ENCODE measurements at places on chromosomes 12 and 14.
A peak's percentile ranks its signal among the peaks of the same experiment; 100 is the strongest.

DNA sequence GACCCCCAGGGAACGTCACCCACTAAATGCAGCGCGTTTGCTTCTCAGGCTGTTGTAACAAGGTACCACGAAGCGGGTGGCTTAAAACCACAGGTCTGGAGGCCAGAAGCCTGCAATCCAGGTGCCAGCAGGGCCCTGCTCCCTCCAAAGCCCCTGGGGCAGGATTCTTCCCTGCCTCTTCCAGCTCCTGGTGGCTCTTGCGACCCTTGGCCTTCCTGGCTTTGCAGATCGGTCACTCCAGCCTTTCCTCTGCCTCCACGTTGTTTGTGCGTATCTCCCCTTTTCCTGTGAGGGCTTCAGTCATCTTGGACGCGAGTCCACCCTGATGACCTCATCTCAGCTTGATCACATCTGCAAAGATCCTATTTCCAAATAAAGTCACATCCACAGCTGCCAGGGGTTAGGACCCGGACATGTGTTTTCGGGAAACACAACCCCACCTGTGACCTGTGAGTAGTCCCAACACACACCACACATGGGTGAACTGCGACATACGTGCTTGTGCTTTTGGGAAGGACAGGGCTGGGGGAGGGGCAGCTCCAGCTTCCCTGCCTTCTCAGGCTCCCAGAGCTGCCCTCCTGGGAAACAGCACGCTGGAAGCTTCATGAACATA lies 114.5 kb upstream of the NCOR2 start:
- no peak for DNase-seq

GRCh38 chr12:63085120-63085519 lies 65.9 kb downstream of the AVPR1A start:
- no peak for DNase-seq

DNA sequence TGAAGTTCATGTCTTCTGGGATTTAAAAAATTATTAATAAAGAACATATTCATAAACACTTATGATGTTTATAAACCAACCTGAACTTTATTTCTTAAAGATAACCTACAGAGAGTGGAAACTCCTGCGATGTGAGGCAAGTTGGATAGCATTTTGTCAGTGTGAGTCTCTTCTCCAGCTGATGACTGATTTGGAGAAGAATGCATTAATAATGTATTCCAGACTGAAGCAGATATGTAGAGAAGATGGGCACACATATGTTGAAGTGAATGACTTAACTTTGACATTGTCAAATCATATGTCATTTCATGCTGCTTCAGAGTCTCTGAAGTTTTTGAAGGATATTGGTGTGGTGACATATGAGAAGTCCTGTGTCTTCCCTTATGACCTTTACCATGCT lies 7.3 kb downstream of the HELB start:
- DNase-seq: no peak

DNA sequence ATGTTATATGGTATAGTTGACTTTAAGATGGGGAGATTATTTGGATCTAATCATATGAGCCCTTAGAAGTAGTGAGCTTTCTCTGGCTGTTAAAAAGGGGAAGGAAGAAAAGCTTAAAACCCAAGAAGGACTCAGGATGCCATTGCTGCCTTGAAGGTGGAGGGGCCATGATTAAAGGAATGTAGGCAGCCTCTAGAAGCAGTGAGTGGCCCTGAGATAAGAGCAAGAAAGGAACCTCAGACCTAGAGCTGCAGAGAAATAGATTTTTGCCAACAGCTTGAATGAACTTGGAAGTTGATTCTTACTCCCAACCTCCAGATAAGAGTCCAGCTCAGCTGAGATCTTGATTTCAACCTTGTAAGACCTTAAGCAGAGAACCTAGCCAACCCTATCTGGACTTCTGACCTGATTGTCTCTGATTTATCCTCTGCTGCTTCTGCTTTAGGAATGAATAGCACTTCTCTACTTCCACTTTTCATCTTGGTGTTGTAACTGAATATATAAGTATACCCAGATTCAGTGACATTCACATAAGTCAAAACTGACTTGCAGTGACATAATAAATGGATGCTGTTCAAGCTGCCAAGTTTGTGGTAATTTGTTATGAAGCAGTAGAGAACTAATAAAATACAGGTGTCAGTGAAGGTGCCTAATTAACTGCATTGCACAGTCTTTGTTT lies 33.5 kb downstream of the RAD51B start:
- no peak for DNase-seq

DNA sequence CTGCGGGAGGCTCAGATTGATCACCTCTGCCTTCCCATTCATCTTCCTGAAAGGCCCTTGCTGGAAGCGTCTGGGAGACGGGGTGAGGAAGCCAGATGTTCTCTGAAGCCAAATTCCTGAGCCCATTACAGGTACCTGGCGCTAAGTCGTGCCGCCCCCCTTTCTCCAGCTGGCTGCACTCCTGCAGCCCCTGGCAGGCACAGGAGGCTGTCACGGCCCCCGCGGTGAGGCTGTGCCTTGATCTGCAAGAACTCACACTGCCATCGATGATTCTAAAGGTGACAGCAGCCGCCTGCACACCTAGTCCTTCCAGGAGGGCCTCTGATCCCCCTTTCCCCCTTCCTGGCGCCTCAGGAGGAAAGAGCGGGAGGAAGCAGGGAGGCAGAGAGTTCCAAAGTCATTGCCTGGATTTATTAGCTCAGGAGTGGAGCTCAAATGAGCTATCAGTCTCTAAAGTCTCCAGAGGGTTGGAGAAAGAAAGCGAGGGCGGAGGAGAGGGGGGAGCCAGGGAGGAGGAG lies 106.9 kb downstream of the RFLNA start:
- DNase-seq: no peak

DNA sequence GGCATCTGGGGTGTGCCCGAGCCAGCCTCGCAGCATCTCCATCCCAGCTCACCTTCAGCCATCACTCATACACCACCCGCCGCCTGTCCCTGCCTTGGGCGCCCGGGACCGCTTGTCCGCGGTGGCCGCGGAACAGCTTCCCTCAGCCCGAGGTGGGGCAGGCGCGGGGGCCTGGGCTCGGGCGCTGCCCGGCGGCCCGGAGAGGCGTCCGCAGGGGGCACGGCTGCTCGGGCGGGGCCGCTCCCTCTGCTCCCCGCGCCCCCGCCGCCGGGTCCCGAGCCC lies 430 bp downstream of the SLC41A2 start:
- no peak for DNase-seq

- DNase-seq: no peak
Measured at GRCh38 chr12:9948606-9949296, 16.6 kb upstream of the CLEC2A start.

DNA sequence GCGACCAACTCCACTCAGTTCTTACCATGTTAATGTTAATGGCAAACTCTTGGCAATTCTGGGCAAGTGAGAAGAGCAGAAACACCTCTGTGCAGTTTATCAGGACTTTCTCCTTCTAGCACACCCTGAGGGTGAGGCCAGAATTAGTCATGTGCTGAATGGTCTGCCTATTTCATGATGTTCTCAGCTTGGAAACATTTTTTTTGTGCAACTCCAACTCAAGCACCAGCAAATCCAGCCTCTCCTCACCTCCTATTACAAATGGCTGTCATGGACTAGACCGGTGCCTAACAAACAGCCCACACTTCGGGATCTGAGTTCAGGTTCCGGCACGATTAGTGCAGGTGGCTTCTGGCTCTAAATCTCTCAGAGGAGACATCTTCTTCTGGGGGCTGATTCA lies 246.0 kb downstream of the ZFP36L1 start:
- DNase-seq: no peak

- no peak for DNase-seq
Measured at GRCh38 chr12:4171742-4172141, 101.8 kb upstream of the CCND2 start.

- no peak for DNase-seq
Measured at GRCh38 chr14:103022002-103022684, 35.2 kb downstream of the CDC42BPB start.

- no peak for DNase-seq
Measured at GRCh38 chr14:71492346-71492745, 439.9 kb upstream of the RGS6 start.

GRCh38 chr14:71001742-71002141 lies 94.5 kb downstream of the PCNX1 start:
- no peak for DNase-seq

- DNase-seq: no peak
Measured at GRCh38 chr12:67370979-67371378, 101.8 kb downstream of the CAND1 start.

DNA sequence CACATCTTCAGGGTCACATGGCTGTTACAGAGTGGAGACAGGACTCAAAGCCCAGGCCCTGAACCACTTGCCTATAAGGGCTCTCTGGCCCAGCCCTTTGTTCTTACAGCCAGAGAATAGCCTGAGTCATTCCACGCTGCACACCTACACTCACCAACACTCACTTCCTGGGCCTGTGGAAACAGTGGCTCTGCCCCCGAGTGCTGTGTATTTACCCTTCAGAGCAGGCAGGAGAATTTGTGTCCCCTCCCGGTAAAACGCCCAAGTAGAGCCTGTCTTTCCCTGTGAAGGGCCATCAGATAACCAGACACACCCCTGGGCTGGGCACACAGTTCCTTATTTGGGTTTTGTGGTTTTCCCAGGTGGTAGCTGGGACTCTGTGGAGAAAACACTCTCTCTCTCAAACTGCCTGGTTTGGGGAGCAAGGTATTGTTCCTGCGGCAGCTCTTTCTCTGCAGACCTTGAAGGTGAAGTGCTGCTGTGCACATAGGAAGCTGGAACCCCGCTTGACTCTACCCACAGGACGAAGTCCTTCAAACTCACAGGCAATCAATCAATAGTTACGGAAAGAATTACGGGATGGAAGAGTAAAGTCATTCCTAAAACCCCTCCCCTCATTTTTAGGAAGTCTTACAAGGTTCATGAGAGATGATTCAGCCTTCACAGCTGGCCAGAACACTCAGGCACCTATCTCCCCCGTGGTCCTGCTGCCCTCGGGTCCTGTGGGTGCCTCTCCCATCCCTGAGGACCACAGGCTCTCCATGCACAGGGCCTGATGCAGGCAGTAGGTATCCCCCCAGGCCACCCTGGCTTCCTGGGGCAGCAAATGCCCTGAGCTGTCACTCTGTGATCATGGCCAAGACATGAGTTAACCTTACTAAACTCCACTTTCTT lies 20.3 kb downstream of the FIGNL2 start:
- DNase-seq: no peak

DNA sequence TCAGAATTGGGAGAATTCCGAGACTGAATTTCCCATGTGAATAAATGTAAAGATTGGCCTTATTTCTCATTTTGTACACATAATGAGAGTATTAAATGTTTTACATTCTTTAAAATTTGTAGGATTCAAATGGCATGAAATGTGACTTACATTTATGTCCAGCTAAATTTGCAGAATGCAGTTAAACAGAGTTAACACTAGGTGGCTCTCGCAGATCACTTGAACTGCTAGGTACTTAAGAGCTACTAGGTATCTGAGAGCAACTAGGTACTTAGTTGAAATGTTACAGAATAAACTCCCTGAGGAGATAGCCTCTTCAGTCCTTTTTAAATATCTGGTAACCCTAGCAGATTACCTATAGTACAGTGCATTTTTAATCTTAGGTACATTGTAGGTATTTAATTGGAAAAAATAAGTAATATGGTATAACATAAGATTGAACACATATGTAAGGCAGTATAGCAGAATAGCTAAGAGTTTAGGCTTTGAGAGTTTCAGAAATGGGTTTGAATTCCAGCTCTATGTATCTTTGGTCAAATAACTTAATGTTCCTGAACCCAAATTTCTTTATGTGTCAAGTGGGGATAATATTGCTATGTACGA lies 73.8 kb downstream of the KIAA0586 start:
- peak; percentile 57 for DNase-seq

DNA sequence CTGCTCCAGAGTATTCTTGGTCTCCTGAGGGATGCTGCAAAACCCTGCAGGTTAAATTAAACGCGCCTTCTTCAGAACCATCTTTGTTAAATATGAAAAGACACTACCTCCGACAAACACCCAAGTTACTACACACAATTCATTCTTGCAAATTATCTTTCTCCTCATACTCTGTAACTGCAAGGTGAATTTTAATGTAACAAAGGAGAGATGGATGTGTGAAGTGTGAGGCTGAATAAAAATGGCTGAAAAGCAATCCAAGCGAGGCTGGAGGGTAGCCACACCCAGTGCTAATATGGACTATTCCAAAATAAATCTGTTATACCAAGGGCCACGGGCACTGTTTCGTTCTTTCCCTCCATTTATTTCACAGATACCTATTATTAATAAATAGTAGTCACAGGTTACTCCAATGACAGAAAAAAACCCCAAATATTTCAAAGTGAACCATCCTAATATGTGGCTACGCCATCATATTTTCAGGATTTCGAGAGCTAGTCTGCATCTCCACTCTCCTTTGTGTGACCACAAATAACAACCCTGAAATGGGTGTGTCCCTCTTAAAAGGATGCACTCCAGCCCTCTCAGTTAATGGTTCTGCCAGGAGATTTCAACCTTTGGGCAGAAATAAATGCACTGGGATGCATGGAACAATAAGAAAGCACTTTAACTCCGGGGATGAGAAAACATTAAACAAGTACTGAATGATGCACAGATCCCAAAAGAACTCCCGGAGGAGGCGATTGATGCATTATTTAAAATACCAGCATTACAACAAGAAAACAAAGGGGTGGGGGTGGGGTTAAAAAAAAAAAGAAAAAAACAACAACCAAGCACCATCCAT lies 53.1 kb upstream of the CCDC175 start:
- DNase-seq: no peak

GRCh38 chr12:125014526-125014925 lies 21.1 kb downstream of the BRI3BP start:
- DNase-seq: no peak

DNA sequence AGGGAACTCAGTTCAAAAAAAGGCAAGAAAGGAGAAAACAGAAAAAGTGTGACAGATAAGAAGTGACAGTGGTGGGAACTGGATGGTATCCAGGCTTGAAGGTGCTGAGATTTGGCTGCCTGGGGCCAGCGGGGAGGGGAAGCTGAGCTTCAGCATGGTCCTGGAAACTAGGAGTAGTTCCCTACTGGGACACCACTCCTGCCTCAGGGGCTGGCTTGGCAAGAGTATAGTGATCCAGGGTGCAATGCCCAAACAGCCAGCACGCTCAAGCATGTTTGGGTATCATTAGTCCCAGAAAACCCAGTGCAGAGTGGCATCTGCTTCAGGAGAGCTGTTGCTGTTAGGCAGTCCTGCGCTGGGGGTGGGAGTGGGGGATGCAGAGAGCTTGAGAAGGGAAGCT lies 49.5 kb upstream of the KTN1 start:
- DNase-seq: no peak

GRCh38 chr14:23399591-23399990 lies 8.5 kb downstream of the MYH6 start:
- DNase-seq: no peak

All from AG09319 (cell line).